Stromal cell of bone marrow (primary cell): ENCODE measurements at places on chromosomes 2 and 18.

- DNase-seq: no peak
Observed at GRCh38 chr18:3455907-3456685, 6.1 kb downstream of the TGIF1 start.

- DNase-seq: no peak
Observed at GRCh38 chr2:120262150-120262549, 9.5 kb downstream of the RALB start.

DNA sequence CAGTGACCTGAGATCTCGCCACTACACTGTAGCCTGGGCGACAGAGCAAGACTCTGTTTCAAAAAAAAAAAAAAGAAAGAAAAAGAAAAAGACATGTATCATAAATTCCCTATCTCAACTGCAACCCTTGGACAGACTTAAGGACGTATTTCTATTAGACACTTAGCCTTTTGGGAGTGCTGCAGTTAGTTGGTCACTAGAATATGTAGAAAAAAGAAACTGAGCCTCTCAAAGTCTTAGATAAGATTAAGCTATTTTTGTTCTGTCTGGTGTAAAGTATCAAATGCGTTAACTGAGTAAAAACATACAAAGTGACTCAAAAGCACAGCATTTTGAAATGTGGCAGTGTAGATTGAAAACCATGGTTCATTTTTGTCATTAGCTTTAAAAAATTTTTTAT lies 7.3 kb downstream of the NBEAL1 start:
- DNase-seq: no peak

DNA sequence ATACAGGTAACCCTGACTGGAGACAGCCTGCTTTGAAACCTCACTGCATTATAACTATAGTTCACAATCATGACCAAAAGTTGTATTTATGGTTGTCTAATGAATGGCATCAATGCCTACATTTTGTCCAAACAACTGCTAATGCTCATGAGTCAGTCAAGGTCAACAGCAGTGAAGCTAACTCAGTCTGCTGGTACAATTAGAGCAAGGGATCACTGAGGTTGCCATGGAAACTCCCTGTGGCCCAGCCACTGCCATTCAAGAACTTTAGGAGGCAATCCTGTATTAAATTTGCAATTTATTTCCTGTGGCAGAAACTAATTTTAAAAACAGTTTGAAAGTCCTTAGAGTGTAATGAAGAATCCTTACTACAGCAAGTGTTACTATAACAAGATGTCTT lies 185.1 kb upstream of the SMAD7 start:
- DNase-seq: peak; percentile 61

DNA sequence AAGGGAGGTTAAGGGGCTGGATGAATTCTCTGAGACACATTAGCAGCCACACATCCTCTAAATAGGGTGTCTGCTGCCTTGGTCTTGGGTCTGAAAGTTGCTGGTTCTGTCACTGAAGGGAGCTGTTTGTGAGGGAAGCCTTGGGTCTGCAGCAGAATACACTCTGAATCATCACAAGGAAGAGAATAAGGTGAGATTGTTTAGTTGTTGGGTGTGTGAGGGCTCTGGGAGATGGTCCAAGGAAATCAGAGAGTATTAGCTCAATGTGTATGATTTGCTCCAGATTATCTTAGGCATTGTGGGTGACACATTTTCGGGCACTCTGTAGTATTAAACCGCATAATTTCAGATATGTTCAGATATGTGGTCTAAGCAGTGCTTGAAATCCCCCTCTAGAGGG lies 548.5 kb downstream of the SLC4A3 start:
- no peak for DNase-seq

DNA sequence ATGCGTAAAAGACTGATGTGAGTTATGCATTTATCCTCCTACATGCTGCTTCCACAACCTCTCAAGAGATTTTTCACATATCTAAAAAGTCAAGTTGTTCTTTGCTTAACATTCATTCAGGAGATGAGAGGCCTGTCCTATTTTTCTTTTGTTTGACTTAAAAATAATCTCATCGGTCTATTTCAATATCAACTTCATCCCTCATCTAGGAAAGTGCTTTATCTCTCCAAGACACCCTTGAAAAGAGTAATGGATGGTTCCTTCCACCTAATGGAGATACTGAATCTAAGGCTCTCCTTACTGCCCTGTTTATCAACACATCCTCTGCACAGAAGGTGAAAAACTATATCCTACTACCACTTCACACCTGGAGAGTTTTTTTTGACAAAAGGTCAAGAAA lies 2.4 kb downstream of the NFE2L2 start:
- no peak for DNase-seq

DNA sequence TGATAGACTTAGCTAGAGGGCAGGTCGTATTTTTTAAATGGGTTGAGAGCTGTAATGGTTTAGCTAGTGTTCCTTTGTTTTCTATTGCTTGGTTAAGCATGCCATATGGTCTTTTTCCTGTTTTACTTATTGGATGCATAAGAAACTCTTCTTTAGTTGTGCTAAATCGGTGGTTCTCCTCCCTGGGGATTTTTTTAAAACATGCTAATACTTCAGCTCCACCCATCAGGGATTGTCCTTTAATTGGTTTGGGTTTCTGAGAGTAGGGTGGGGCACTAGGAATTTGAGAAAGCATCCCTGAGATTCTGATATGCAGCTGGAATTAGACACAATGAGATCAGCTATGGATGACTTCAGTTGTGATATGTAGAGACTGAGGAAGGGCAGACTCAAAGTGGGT lies 497.2 kb downstream of the THSD7B start:
- no peak for DNase-seq

DNA sequence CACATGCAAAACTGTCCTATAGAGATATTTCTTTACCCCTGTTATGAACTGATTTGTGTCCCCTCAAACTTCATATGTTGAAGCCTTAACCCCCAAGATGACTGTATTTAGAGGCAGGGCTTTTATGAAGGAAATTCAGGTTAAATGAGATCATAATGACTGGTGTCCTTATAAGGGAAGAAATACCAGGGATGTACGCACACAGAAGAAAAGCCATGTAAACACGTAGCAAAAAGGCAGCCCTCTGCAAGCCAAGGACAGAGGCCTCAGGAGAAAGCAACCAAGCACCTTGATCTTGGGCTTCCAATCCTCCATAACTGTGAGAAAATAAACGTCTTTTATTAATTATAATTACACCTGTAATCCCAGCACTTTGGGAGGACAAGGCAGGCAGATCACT lies 101.3 kb upstream of the NDUFV2 start:
- DNase-seq: no peak
